ENCODE measurements at places on chromosomes 7 and 10.

GRCh38 chr7:111844904-111845671 is 282.8 kb upstream of the IMMP2L start:
- DNase-seq = no peak
- H3K4me1 ChIP-seq = no peaks in the 10 kb centered on the region
- no peak overlapping the region for H3K4me3 ChIP-seq
- H3K27me3 ChIP-seq = no peaks in the 10 kb centered on the region
- no peaks in the 10 kb centered on the region for H3K36me3 ChIP-seq

DNA sequence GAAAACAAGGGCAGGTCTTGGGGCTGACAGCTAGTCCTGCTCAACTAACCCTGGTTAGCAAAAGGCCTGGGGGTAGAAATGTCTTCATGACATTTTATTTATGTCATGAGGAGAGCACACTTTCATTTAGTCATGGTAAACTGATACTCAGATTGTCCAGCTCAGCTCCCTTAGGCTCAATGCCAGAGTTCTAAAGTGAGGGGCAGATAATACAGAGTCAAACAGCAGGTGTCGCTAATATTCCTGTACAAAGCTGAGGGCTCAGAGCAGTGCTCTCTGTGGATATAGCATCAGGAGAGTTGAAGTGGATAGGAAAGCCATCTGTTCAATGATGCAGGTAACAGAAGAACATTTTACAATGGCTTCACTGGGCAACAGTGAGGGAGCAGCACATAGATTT is 26.8 kb upstream of the CALCR start:
- H3K4me1 ChIP-seq = no peaks in the 10 kb centered on the region
- no peak overlapping the region for H3K27ac ChIP-seq
- H3K36me3 ChIP-seq = no peaks in the 10 kb centered on the region
- H3K4me3 ChIP-seq = no peak overlapping the region
- no peak for DNase-seq
- H3K27me3 ChIP-seq = no peaks in the 10 kb centered on the region

GRCh38 chr10:44972874-44973306 is 5.7 kb downstream of the DEPP1 start:
- no peak overlapping the region for H3K4me3 ChIP-seq
- no peaks in the 10 kb centered on the region for H3K36me3 ChIP-seq
- H3K27me3 ChIP-seq = no peaks in the 10 kb centered on the region
- no peak for DNase-seq
- H3K27ac ChIP-seq = peak overlapping the region; percentile 86
- peaks cover 74% of the 10 kb centered on the region for H3K4me1 ChIP-seq

GRCh38 chr10:80487791-80488538 is 33.9 kb downstream of the TSPAN14 start:
- peak overlapping the region; percentile 72 for H3K27ac ChIP-seq
- H3K27me3 ChIP-seq = no peaks in the 10 kb centered on the region
- H3K4me1 ChIP-seq = peaks cover 100% of the 10 kb centered on the region
- no peak for DNase-seq
- H3K4me3 ChIP-seq = no peak overlapping the region

- no peak overlapping the region for H3K4me3 ChIP-seq
- peaks cover 3% of the 10 kb centered on the region for H3K4me1 ChIP-seq
- DNase-seq = no peak
- no peaks in the 10 kb centered on the region for H3K27me3 ChIP-seq
Measured at GRCh38 chr7:80883154-80884025, 35.5 kb downstream of the SEMA3C start.

DNA sequence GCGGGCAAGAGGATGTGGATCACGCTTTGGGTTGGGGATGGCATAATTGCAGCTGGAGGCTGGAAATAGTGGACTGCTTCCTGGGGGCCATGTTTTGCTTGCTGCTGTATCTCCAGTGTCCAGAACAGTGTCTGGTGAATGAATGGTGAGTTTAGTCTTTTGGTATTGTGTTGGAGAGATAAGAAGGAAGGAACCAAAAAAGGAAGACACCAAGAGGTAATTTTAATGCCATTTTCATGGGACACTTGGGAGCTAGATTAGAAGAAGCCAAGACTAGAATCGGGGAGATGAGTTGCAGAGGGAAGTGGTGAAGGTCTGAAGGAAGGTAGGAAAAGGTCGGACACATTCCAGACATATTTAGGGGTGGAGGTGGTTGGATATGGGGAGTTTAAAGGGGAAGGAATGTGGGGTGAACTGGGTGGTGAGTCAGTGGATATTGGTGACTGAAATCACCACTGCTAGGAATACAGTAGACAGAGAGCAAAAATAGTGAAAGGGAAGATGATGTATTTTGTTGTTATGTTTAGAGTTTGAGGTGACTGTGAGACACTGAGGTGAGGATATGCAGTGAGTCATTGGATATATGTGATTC is 76.7 kb downstream of the CCNY start:
- H3K27me3 ChIP-seq = no peaks in the 10 kb centered on the region
- no peaks in the 10 kb centered on the region for H3K36me3 ChIP-seq
- peaks cover 20% of the 10 kb centered on the region for H3K4me1 ChIP-seq
- H3K27ac ChIP-seq = no peak overlapping the region

DNA sequence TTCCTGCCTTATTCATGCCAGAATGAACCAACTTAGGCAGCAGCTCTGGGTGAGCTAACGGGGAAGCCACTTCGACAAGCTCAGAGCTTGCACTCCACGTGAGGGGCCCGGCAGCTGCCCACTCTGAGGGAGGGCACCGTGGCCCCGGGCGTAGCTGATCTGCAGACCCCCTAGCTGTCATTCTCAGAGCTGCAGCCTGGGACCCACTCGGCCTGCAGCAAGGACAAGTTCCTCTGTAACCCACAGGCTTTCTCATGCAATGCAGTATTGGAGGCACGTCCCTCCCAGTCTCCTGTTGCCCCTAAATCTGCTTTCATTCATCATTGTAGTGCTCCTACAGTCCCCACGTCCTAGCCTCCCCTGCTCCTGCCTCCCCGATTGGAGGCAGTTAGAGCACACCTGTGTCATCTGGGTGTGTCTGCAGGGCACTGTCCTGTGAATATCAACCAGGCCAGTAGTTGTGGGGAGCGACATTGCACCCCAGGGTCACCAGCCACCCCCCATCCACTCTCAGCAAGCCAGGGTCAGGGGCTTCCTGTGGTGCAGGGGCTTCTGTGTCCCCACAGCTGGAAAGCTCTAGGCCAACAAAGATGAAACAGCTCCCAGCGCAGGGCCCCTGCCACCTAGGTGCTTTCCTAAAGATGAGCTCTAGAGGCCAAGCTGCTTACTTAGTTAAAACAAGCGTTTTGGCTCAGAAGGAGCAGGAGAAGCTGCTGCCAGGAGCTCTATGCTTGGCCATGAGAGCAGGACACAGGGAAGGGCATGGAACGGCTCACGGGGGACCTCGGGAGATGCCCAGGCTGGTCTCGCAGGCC is 333.6 kb downstream of the ADARB2 start:
- H3K4me1 ChIP-seq = peaks cover 14% of the 10 kb centered on the region
- no peak overlapping the region for H3K27ac ChIP-seq
